ENCODE measurements at places on chromosomes 12 and 14.

DNA sequence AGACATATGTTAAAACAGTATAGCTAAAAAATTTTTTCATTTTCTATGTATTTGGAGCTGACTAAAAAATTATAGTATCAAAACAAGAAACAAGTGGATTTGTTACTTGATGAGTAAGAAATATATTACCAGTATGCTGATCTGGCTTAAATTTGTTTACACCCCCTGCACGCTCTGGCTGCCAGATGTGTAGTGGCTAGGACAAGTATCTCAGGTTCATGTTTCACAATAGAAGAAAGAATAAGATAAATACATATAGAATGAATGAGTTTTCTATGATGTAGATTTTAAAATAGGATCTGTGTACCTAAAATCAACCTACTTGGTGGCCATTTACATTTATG is 13.1 kb downstream of the NAA30 start:
- no peak for DNase-seq

GRCh38 chr14:88929656-88930436 is 105.4 kb downstream of the TTC8 start:
- no peak for DNase-seq

- no peak for DNase-seq
These were observed 271.4 kb downstream of the RPS29 start for GRCh38 chr14:49314737-49315136.

GRCh38 chr12:42589465-42590329 is at the start of gene PRICKLE1:
PRICKLE1 (minus strand) TSS chr12:42589746; CDS start chr12:42472516, 117,230 bp downstream.
- peak; percentile 38 for DNase-seq

DNA sequence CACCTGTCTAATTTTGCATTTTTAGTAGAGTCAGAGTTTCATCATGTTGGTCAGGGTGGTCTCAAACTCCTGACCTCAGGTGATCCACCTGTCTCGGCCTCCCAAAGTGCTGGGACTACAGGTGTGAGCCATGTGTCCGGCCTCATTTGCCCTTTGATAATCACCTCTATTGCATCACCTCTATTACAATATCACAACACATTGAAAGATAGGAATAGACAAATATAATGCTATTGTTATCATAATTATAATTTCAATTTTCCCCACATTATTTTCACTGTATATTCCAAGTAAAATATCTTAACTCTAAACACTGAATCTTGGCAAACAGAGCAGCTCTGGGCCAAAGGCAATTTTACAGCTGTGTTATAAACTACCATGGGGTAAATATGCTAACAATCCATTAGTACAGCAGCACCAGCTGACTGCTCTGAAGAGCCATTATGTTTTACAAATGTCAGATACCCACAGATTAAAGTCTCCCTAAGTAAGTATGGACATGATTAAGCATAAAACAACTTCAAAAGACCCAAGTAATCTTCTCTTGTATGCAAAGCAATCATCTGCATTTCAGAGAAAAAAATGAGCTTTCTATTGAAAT is 173.2 kb downstream of the MED13L start:
- no peak for DNase-seq

DNA sequence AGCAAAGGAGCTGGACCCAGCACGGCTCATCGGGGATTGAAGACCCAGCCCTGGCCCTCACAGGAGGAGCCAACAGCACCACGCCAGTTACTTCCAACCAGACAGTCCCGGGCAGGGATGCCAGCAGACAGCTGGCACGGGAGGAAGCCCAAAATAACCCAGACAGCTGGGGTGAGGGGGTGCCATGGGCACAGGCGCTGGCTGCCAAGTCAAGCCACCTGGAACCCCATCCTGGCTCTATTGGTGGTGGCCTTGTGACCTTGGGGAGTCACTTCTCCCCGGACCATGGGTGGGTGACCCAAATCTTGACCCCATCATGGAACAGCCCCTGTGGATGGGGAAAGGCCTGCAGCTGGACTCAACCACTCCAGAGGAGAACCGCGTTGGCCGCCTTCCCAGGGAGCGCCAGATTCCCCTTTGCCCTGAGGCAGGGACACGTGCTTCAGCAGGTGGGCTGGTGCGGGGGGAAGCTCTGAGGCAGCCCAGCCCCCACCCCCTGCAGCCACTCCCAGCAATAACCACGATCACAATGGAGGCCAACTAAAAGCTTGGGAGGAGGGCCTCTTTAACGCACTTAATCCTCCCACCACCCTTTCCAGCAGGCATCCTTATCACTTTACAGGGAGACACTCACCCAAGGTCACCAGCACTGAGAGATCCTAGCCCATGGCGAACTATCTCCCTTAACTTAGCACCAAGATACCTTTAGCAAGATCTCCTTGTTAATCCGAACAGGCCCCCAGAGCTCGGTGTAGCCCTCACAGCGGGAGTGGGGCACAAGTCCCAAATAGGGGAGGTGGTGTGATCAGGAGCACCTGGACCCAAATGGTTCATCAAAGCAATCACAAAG is 4.7 kb upstream of the RHOF start:
- DNase-seq: no peak

- no peak for DNase-seq
These were observed 163.0 kb upstream of the FRMD6 start for GRCh38 chr14:51488569-51489220.

DNA sequence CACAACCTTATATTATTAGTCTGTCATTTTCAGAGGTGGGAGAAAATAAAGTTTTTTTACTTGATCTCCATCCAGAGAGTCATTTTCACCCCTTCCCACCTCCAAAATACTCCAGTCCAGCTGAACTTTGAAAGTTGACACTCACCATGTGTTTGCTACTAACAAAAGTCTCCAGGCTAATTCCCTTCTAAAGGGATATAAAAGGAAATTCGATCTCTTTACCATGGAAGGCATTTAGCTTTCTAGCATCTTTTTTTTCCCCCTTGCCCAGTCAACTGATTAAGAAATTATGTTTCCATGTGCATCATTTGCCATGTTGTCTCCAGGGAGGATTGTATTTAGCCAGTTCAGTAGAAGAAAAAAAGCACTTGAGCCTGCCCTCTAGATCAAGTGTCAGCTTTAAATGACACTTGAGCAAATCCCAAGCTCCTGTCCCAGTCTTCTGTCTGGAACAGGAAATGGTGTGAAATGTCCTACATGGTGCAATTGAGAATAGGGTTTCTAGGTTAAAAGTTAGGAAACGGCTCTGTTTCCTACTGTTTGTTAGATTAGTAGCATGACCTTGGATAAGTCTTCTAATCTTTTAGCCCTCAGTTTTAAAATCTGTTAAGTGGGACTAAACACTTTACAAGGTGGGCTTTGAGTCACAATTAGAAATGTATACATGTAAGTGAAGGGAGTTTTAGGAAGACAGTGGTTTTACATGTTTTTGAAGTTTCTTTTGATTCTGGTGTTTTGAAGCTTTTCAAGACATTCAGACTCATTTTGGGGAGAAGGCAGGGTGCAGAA is 67.2 kb downstream of the GNS start:
- DNase-seq: no peak

DNA sequence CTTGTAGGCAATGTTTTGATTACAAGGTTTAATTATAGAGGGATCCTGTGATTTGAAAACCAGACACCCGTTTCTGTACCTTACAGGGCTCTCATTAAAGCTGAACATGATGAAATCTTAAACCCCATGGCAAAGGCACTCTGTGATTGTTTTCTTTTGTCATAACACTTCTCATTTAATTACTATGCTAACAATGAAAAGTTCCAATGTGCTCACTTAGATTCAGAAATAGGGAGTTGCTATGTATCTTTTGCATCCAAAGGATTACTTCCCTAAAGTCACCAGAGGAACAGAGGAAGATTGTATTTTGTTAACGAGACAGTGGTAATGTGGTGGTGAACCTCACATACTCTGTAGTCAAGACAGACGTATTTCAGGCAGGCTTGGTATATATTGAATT is 81.5 kb upstream of the MYF6 start:
- DNase-seq: no peak

DNA sequence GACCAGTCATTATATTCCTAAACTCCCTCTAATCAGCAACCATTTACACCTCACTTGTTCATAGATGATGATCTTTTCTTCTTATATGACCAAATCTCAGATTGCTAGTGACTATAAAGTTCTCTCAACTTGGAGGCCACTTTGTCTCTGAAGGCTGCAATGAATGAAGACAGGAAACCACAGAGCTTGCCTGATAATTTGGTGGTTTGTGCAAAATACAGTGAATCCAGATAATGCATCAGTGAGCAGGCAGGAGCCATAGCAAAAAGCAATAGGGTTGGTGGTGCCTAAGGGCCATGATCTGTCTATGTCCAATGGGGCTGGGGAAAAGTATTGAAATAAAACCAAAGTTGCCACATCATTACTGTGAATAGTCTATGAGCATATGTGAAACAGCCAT is 123.8 kb upstream of the LRFN5 start:
- no peak for DNase-seq

GRCh38 chr14:99612738-99613330 is 8.8 kb upstream of the CCDC85C start:
- no peak for DNase-seq
